ENCODE measurements at places on chromosomes 6 and 20.

DNA sequence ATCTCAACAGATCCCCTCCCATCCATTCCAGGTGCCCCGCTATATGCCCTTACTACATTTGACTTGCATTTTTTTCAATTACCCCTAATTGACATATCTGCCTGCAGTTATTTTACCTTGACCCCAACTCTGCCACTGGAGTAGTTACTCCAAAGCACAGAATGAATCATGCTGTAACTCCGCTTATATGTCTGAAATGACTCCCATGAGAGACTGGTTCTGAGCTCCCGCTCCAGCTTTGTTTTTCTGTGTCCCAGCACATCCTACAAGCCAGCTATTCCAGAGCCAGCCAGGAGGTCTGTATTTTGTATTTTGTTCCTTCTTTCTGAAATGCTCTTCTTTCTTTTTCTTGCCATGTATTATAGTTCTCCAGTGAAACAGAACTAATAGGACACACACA is 10.9 kb upstream of the NOX3 start:
- DNase-seq = no peak

GRCh38 chr20:63795178-63795830 is 35.8 kb downstream of the ZBTB46 start:
- no peak for DNase-seq

DNA sequence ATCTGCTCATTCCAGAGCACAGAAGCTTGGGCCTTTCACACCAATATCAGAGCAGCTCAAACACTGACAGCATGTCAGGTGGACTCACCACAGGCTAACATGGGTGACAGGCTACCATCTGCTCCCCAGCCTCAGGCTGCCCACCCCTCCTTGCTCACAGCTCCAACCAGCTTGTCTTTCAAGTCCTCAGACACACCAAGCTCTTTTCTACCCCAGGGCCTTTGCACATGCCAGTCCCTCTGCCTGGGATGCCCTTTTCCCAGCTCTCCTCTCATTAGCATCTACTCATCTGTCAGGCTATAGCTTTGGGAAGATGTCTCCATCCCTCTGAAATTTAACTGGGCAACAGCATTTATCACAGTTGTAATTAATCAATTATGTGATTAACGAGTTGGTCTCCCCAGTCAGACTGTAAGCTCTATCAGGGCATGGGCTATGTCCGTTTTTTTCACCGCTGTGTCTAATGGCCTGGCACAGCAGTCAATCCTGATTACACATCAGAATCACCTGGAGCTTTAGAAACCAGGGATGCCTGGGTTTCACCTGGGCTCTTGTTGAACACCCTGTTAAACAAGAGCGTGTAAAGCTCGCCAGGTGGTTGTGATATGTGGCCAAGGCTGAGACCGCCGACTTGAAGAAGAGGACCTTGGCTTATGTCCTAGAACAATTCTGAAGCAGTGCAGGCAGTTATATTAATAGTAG is 88.9 kb upstream of the MRPS10 start:
- DNase-seq = no peak

DNA sequence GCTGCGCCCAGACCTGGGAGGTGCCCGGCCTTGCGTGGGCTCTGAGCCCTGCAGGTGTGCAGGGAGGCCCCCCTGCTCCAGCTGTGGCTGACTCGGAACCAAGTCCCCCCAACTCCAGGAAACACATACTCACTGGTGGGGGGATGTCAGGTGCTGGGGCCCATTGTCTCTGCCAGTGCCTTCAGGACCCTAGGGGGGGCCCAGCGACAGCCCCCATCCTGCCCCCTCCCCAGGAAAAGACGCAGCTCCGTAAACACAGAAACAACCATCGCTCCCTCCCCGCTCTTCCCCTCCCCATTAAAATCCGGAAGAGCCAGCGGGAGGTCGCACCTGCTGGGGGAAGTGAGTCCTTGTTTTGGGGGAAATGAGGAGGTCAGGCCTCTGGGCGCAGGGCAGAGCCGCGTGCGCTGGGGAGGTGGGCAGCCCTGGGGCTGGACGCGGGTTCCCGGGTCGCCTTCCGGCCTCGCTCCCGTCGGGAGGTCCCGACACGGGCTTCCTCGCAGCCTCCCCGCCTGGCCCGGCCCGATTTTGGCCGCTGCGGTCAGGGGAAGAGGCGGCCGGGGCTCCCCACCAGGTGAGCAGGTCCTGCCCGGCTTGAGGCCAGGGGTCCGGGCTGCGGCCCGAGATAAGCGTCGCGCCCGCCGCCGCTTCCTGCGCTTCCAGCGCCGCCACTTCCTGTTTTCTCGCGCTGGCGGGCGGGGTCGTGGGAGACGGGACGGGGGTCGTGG is 6.2 kb downstream of the C20orf204 start:
- DNase-seq = no peak

DNA sequence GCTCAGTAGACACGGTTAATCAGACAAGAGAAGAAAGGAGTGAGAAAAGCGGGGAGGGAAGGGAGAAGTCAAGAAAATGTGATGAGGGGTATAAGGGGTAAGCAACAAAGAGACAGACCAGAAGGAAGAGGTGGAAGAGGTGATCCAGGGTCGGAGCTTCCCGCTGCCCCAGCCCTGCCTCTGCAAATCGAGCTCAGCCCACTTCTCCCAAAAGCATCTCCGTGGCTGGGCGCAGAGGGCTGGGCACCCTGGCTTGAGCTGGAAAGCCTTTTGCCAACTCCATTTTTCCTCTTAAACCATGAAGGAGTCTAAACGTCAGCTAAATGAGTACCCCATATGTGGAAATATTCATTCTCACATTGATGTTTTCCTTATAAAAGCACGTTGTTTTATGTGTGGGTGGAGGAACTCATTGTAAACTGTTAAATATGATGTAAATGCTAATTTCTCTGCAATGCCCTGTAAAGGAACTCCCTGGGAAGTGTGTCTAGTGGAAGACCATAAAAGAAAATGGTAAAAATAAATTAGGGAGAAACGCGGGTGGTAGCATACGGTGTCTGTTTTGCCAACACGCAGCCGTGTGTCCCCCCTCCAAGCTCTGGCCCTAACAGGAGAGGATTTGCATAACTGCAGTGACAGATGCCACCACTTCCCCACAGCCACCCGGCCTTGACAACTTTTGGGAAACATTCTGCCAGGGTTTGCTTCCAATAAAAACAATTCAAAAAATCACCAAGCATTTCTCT is 55.2 kb upstream of the MAFB start:
- DNase-seq = no peak

DNA sequence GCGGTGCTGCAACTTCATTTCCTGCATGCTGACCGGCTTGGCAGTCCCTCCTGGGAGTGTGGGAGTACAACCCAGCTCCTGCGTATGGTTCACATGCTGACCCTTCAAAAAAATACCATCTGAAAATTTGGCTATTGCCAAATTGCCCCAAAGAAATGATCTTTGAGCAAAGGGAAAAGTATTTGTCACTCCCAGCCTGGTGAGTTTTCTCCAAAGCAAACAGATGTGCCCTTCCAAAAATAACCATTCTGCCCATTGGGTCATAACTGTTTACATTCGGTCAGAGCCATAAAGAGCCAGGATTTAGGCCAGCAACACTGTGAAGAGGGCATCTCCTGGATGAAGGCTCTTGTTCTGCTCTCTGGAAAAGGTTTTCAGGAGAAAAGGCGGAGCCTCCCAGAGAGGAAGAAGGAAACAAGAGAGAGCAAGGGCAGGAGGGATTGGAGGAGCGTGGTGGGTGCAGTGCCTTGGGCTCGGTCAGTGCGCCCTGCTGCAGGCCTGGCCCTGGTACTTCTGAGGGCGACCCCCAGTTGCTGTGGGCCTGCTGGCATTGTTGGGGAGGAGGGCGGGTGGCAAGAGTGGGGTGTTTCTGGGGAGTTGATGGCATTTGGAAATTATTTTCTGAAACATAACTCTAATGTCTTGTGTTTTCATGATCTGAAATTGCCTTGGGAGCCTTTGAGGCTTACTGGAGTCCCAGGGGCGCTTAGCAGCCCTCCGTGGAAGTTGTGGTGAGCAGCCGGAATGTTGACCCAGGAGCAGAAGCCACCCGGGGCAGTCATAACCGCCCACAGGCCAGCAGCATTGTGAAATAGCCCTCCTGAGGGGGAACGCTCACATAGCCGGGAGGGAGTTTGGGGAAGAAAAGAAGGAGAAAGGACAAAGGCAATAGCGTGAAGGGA is 248.4 kb downstream of the MYLK4 start:
- no peak for DNase-seq

- no peak for DNase-seq
Measured at GRCh38 chr6:130138909-130139242, 83.9 kb downstream of the SAMD3 start.

DNA sequence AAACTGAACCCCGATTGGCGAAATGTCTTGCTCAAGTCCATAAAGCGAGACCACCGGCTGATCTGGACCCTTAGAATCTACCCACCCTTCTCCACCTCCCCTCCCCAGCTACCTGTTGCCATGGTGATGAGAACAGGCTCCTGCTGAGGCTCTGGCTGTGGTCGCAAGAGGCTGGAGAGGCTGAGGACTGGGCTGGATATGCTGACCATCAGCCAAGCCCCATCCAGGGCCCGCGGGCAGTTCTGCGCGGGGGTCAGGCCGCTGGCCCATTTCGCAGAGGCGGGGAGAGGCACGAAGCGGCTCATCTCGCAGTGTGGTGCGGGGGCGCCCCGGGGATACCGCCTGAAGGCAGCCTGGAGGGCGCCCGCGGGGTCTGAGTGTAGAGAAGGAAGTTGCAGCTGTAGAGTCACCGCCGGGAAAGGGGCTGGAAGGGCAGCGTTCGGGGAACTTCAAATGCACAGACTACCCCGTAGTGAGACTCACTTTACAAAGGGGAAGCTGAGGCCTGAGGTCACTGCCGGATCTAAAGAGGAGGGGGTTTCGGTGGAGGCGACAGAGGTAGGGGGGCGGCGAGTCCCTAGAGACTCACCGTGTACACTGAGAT is 671 bp downstream of the TAPBP start:
- DNase-seq = no peak

DNA sequence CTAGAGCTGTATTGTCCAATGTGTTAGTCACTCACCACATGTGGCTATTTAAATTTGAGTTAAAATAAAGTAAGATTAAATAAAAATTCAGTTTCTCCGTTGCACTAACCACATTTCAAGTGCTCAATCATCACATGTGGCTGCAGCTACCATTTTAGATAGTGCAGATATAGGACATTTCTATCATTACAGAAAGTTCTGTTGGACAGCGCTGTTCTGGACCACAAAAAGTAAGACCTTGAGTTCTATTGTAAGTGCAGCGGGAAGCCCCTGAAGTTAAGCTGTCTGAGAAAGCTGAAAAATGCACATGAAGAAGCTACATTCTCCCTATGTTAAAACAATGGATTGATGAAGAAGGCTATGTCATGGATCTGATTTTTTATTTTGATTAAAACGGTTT is 1.1 kb downstream of the ORC3 start:
- no peak for DNase-seq

DNA sequence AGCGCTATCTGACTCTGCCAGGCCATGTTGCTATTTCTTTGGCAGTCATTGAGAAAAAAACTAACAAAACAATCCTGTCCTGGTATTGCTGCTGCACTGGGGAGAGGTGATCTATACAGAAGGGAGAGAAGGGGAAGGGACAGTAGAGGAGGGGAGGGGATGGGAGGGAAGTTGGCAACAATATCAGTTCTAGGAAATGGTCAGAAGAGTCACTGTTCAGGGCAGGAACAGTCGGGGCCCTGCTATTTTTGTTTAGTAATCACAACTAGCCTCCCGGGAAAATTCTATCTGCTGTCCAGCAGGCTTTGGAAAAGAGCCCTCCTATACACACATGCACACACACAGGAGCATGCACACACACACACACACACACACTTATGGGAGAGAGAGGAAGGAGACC is 142.3 kb upstream of the CARMIL1 start:
- DNase-seq = no peak

DNA sequence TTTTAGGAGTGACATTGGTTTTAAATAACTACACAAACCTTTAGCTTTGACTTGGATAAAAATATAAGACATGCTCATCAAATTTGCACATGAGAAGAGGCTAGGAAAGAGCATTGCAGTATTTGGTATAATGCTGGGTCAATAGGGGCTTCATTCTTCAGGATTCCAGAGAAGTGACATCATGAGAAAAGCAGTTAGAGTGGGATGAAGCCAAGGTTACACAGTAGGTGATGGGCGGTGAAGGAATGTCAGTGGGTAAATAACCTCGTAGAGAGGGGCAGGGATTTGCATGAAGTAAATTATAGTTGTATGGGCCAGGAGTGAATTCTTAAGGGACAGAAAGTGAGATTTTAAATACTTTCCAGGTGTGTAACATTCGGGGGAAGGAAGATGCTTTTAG is 216.2 kb downstream of the RFPL4B start:
- DNase-seq = no peak

GRCh38 chr6:163014736-163015135 is 287.0 kb downstream of the PACRG start:
- no peak for DNase-seq

DNA sequence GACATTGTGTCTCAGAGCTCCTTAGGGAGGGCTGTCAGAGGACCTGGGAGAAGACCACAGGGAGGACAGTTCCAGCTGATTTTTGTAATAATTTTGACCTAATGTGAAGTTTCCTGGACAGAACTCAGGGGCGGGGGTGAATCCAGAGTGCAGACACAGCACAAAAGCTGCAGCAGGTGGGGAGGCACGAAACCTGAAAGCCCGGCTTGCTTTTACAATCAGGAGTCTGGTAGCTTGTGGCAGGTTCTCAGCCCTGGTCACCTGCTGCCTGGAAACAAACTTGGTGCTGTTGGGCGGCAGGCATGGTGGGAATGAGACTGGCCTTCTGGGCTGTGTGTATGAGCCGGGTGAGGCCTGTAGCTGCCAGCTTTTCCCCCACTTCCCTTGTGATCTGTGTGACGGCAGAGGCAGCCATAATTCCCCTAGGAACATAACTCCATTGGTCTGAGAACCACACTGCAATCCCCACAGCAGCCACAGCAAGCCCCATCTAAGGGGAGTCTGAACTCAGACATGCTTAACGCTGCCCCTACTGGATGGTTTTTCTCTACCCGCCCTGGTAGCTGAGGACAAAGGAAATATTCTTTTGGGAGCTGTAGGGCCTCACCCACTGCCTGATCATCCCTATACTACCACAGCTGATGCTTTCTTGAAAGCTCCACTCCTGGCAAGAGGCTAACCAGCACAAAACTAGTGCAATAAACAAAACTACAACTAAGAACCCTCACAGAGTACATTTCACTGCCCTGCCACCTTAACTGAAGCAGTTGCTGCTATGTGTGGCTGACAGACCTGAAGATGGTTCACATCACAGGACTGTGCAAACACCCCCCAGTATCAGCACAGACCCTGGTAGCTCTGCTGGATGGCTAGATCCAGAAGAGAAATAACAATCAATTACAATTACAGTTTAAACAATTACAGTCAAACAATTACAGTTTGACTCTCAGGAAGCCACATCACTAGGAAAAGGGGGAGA is 1055.1 kb upstream of the GJE1 start:
- DNase-seq = no peak

- DNase-seq = no peak
Measured at GRCh38 chr20:16292226-16292880, 280.9 kb downstream of the KIF16B start.
